ENCODE measurements at places on chromosomes 3 and 15.

DNA sequence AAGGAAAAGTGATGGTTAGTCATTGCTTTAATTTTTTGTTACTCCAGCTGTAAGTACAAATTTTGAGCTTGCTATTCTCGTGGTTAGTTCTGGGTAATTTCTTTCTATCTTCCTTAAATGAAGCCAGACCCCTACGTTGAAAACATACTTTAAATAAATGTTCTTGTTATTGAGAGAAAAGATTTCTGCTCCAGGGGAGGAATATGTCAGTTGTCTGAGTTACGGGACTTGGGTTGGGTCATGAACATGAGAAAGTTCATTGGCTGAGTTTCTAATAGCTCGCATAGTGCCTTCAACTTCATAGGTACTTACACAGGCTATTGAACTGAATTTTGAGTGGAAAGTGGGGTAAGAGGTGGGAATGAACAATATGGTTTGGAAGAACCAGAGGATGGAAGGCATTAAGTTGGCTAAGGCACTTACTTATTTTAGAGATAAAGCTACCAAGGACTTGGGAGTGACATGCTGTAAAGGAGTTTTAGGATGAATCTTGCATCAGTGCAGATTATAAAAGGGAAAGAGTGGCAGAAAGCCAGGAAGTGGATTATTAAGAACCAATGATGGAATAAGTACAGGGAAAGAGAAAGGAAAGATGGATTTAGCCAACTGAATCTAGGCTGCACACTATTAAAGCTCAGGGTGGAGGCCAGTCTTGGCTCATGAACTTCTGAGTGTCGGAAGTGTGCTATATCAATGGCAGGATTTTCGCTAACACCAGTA is 1.4 kb downstream of the RPSA start:
- DNase-seq = no peak

GRCh38 chr3:160192310-160193029 is 32.8 kb upstream of the C3orf80 start:
- DNase-seq = no peak

DNA sequence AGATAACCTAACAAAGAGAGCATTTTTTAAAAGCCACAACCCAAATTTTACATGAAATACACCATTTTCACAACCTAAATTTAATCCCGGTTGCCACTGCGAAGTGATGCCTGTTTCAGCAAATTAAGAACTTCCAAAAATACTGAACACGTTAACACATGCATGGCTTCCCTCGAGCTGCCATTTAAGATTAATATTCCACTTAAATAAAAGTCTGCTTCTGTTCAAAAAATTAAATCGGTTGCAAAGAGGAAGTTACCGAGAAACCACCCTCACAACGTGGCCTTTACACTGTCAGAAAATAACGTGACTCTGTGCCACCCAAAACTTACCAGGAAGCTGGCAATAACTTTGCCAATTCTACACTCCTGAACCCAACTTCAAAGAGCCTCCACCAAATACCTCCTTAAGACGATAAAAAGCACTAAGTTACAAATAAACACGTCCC is 1.2 kb downstream of the TBL1XR1 start:
- no peak for DNase-seq

GRCh38 chr3:131802029-131802428 is 232.8 kb downstream of the CPNE4 start:
- DNase-seq = no peak

- DNase-seq = no peak
Observed at GRCh38 chr15:66621491-66622467, 56.0 kb upstream of the LCTL start.

GRCh38 chr3:23686519-23686918 is 119.2 kb upstream of the UBE2E1 start:
- no peak for DNase-seq

GRCh38 chr3:2567451-2567850 is 468.8 kb downstream of the CNTN4 start:
- DNase-seq = no peak

DNA sequence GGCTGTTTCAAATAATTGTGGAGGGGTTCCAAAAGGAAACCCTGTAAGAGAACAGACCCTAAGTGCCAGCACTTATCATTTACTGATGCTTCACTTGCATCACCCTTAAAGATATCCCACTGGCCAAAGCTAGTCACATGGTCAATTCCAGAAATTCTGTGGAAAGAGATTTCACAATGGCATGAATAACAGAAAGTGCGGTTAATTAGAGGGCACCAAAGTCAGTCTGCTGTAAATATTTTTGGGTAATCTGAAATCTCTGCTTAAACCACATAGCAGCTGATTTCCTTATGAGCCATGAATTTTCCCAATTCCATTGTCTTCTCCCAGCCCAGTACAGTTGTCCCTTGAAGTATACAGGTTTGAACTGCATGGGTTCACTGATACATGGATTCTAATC is 346.1 kb downstream of the SI start:
- DNase-seq = no peak

GRCh38 chr3:59688636-59689035 is 638.8 kb upstream of the CFAP20DC start:
- no peak for DNase-seq

DNA sequence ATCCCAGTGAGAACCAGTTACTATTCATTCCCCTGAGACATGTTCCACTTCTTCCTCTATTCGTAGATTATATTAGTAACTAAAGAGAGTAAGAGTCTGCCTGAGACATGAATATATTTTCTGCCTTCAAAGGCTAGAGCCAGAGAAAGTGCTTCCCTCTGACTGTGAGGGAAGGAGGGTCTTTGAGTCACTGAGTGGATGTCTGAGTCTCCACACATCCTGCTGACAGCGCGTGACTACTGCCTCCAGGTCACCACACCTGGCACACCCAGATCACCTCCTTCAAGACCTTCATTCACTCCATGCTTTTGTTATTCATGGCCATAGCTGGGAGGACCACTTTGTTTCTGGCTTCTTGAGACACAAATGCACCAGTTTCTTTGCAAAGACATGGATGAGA is 135.6 kb downstream of the SOX2 start:
- DNase-seq = no peak

DNA sequence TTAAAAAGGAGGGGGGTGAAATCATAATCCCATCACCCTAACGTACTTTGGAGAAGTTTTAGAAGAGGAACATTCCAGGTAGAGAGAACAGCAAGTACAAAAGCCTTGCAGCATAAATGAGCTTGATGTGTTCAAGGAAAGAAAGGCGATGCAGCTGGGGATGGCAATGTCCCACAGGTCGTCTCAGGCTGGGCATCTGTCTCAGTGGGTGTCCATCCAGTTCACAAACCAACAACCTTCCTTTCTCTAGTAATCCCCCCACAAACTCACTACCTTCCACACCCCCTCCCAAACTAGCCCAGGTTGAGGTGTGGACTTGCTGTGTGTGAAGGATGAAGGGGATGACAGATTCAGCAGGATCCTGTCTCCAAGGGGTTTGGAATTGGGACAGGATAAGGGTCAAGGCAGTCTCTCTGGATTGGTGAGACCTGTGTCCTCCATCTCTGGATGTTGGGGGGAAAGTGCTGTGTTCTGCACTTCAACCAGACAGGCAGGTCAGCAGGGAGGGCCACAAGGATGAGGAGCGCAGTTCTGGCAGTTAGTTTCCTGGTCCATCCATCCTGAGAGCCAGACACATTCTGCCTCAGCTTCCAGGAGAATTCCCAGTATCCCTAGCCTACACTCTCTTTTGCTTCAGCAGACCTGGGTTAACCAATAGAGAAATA is 1.7 kb upstream of the ESYT3 start:
- no peak for DNase-seq

DNA sequence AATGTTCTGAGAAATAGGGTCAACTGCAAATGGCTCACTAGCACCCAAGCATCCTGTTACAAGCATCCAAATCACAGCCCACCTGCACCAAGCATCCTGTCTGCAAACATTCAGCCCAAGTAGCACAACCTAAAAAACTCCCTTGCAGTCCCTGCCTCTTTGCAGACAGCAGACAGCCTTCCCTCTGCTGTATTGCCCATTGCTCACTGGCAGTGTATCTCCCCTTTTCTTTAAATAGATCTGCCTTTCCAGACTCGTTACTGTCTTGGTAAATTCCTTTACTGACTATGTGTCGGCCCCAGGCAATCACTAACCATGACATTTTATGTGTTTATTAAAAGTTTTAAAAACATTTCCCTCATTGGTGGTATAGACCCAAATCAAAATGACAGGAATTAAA is 155.4 kb downstream of the ADAMTSL3 start:
- no peak for DNase-seq

- DNase-seq = no peak
Observed at GRCh38 chr15:60840703-60841411, 361.9 kb upstream of the ICE2 start.

DNA sequence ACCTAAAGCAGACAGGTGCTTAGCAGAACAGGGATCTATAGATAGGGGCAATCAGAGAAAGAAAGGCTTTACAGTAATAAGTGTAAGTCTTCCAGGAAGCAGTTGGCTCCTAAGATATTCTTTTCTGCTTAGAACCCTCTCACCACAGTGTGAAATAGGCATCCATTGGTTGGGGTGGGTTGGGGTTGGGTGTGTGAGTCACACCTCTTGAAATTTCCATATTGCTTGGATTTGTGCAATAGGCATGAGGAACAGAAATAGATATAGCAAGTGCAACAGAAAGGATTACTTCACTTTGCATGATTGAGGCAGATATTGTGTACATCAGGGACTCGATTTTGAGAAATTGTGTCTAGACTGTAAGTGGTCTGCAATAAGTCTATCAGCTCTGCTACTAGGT is 200.1 kb upstream of the GAP43 start:
- DNase-seq = no peak

DNA sequence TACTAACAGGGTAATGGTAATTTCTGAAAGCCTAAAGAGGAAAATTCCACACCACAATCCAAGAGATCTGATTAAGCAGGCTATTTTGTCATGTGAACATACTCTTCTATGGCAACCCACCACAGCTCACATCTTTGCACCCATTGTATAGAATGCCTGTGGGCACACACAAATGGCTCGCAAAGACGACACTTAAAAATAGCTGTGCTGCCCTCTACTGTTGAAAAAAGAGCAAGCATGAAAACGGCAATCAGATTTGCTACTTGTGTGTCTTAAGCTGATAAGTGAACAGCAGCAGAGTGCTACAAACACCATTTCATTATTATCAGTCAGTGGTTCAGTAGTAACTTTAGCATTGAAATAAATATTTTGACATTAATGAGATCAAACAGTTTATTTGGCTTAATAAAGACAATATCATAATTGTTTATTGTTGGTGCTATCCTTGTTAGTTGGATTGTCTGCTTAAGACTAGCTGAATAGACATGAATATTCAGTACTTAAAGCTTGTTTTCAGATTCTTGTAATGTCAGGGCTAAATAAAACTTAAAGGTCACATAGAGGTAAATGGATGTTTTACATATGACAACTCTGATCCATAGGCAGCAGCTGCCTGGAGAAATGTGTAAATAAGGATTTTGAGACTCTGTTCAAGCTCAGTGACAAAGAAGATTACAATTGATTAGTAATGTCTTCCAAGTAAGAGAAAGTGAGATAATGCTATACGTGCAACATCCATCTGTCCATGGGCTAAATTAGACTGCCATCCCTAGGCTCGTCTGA is 199.1 kb downstream of the LRRN1 start:
- no peak for DNase-seq

DNA sequence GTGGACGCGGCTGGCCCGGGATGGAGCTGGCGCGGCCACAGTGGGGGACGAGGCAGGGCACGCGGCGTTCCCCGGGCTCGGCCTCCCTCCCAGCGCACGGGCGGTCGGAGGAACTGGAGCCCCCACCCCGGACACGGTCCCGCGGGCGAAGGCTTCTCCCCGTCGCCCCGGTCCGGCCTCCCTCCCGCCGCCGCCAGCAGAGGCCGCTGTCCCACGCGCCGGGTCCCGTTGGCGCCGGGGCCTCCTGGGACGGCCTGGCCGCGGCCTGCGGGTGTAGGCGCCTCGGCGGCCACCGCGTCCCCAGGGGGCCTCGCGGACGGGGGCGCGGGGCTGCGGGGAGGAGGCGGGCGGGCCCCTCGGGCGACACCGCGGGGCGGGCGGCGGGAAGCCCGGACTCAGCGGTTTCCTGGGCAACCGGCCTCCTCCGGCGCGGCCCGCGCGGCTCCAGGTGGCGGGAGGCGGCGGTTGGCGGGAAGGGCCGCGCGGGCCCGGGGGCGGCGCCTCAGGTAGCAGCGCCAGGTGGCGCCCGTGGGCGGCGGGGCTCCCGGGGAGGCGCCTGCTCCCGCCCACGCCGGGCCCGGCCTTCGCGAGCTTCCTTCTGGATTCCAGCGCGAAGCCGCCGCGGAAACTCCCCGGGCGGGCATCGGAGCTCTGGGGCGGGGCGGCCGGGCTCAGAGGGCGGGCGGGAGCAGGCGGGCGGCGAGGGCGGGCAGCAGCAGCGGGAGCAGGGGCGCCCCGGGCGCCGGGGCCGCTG is 26.7 kb downstream of the MELTF start:
- peak; percentile 27 for DNase-seq
